CD4-positive, alpha-beta T cell treated with Interleukin-12 subunit alpha and Interleukin-12 subunit beta, for 1 hour (primary cell): ENCODE measurements at places on chromosomes 5 and 9.

DNA sequence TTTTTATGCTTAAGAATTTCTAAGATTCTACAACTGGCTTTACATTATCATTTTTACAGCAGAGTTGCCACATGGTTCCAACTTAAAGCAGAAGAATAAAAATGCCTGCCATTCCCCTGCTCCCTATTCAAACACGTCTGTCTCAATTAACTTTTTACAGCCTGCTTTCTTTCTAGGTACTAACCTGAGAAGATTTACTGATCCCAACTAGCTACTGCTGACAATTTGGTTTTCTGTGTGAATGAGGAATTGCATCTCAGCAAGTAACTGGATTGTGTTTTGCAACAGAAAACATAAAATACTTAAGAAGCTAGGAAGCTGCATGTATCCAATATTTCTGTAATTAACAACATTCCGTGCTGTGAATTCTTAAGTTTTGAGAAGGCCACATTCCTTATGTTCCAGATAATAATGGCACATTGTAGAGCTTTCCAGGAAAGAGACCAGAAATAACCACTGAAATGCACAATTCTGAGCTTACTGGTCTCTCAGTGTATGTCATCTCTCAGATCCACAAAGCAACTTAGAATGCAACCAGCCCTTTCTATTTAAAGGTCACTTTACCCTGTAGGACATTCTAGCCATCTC lies 306.8 kb upstream of the NMUR2 start:
- DNase-seq, result no peak

DNA sequence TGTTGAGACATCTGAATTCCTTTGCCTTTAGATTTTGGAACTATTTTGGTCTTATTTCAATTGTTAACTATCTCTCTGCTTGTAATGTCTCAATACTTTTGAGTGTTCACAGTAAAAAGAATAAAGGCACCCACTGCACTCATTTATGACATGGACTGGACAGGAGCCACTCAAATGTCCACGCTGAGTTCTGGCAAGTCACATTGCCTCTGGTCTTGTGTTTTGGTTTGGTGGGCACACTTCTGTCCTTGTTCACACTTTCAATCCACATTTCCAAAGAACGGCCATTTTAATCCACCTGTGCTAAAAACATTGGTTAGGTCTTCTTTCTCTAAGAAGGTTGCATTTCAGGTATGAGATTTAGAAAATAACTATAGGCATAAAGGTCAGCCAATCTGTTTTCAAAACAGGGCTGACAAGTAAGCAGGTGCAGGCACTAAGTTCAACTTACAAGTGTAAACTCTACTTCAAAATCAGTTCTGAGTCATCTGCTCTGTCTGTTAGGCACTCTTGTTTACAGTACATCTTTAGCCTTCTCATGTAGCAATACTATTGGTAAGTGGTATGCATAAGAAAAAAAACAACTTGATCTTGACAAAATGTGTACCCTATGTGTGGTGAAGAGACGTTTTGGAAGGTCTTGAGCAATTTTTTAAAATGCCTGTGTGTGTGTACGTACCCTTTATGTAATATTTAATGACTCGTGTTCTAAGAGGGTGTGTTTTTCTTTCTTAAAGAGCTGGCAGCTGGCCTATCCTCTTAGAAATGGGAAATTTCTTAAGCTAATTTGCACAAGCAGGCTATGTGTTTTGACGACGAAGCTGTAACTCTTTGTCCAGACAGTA lies 31.5 kb upstream of the ZFAND5 start:
- no peak for DNase-seq

DNA sequence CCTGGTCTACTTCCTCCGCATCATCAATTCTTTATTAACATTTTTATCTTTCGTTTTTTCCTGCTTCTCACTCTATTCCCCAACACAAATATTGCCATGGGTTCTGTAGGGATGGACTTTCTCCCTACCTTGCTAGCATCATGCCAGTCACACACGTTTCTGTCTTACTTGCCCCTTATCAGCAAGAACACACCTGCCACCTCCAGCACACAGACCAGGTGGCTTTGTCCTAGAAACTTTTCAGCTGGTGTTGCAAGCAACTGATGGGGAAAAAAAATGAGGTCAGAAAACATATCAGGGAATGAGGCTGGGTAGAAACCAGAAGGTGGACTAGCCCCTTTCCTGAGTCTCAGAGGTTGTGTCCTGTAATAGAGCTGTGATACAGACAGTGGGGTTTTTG lies 5.8 kb downstream of the SH3RF2 start:
- DNase-seq, result no peak

- no peak for DNase-seq
These were observed 324.7 kb upstream of the GRAMD2B start for GRCh38 chr5:126098330-126099017.

GRCh38 chr5:143245929-143246561 lies 157.4 kb downstream of the NR3C1 start:
- no peak for DNase-seq
